ENCODE measurements at places on chromosomes 1 and 21.
A peak's percentile ranks its signal among the peaks of the same experiment; 100 is the strongest.

DNA sequence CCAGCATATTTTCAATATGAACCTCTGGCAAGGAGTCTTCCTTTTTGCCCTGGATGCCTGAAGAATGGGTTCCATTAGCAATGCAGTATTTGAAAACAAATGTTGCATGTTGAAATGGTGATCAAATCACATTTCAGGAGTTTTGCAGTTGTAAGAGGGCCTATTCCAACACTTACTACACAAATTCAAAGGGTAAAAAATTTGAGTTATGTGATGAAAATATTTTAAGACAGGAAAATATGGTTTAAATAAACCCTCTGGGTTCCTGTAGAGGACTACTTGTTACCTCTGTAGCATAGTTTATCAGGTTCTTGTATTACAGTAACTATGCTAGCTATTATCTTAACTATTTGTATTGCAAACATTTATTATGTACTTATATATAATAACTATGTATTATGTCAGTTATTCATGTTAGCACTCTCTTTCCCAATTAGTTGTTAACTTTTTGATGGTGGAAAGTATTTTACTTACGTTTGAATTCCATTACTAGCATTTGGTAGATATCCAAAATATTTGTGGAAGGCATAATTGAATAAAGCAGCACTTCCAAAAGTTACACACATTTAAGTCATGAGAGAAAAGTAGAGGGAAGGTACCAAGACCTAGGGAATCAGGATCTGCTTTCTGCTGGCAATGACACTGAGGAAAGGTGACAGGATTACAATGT lies 312.9 kb downstream of the GRIK1 start:
- DNase-seq, result no peak

DNA sequence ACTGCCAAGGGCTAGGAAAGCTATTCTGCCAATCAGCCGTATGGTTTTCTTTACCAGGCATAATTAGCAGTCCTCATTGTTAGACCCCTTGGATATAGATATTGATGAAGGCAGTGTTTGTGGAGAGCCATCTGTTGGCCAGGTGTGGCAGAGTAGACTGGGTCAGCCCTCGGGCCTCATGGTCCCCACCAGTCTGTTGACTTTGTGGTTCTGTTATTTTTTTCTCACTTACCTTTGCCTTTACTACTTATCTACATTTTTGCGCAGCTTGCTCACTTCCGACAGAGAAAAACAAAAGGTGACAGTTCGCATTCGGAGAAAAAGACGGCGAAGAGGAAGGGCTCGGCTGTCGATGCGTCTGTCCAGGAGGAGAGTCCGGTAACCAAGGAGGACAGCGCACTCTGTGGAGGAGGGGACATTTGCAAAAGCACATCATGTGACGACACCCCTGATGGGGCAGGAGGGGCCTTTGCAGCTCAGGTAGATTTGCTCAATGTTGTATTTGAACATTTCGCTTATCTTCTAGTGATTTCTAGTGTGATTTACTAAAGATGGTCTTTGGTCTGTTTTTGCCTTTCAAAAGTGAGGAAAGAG lies 2.3 kb downstream of the PCNT start:
- no peak for DNase-seq

DNA sequence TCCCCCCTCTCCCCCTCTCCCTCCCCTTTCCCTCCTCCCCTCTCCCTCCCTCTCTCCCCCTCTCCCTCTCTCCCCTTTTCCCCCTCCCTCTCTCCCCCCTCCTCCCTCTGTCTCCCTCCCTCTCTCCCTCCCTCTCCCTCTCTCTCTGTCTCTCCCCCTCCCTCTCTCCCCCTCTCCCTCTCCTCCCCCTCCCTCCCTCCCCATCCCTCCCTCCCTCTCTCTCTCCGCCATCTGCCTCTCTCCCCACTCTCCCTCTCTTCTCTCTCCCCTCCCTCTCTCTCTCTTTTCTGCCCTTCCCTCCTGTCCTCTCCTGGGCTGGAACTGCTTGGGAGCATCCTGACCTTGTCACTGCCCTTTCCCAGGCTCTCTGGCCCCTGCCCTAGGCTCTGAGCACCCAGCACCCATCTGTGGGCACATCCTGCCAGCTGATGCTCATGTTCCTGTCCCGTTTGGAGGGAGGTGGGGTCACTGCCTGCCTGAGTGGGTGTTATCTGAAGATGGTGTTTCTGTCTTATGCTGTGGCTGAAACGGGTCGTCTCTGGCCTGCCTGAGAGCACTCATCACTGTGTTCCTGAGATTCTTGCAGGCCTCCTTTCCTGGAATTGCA lies 10.8 kb downstream of the FTCD start:
- DNase-seq, result no peak

GRCh38 chr21:43805275-43805800 lies 16.0 kb downstream of the RRP1 start:
- DNase-seq, result no peak

- no peak for DNase-seq
Observed at GRCh38 chr1:1626207-1627141, 5.5 kb upstream of the MMP23B start.

- DNase-seq, result no peak
Observed at GRCh38 chr1:184465489-184466146, 78.8 kb downstream of the C1orf21 start.

DNA sequence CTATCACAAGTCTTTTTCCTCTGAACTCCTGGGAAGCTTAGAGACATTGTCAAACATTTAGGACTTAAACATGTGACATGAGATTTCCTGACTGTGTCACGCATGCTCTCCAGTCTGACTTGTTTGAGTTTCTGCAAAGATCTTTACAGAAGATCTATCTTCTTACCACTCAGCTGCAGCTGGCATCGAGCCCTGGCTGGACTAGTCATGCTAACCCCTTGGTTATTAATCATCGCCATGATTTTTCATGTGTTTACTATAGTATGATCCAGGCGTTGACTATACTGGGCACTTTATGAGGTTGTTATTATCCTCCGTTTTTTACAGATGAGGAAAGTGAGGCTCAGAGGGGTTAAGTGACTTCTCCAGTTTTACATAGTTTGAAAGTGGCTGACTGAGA lies 18.1 kb upstream of the IRF2BP2 start:
- DNase-seq, result no peak

GRCh38 chr1:106746448-106747085 lies 309.9 kb upstream of the PRMT6 start:
- no peak for DNase-seq

GRCh38 chr1:75615613-75616435 lies 4.9 kb upstream of the SLC44A5 start:
- peak; percentile 78 for DNase-seq

GRCh38 chr1:232404227-232404626 lies 225.7 kb downstream of the SIPA1L2 start:
- no peak for DNase-seq

DNA sequence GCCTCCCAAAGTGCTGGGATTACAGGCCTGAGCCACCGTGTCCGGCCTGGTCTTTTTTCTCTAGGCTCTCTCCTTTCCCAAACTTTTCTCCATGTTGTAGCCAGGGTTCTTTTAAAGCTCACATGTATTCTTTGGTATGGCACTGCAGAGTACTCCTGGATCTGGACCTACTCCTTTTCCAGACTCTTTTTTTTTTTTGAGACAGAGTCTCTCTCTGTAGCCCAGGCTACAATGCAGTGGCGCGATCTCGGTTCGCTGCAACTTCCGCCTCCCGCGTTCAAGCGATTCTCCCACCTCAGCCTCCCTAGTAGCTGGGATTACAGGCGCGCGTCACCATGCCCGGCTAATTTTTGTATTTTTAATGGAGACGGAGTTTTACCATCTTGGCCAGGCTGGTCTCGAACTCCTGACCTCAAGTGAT lies 602 bp upstream of the MED18 start:
- no peak for DNase-seq

DNA sequence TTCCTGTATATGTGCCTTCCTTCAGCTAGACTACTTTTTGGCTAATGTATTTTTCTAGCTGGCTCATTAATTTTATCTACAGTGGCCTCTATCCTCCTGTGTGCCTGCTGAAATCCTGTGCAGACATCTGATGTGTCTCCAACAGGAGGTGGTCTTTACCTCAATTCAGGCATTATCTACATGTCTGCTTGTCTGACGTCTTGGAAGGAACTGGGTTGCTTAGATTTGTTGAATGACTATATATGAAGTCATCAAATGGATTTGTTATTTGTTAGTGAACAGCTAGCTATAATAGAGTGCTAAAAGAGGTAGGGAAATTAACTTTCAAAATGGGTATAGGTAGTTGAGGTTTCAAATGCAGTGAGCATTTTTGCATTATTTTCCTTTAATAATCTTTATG lies 6.7 kb downstream of the RPL5 start:
- no peak for DNase-seq

GRCh38 chr1:89877756-89878155 lies 56.9 kb downstream of the LRRC8D start:
- no peak for DNase-seq

DNA sequence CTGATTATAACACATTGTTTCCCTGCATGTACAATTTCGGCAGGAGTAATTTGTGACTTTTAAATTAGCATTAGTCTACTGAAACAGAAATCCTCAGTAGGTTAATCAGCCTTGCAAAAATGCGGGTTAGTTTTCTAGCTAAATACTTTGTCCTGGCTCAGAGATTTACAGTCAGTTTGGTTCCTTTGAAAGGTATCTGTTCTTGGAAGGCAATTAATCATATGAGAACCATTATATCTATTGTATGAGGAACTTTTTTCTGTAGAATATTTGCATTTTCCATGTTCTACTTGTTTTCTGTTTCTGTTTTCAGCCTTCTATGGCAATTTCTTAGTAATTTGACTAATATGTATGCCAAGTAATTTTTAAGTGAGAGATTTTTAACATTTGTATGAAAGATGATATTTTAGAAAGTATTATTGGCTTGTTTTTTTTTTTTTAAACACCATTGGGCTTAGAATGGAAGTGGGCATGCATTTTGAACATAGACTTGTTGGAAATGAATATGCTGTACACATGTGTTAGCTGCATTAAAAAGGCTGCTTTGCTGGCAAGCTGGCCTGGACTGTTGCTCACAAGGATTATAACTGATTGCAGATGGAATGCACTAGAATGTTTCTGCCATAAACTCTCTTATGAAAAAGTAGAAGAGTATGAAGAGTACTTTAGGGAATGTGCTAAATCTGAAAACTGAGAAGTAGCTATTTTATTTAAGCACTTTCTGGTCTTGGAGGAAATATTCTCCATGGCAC lies 26.2 kb downstream of the KIF1B start:
- no peak for DNase-seq

DNA sequence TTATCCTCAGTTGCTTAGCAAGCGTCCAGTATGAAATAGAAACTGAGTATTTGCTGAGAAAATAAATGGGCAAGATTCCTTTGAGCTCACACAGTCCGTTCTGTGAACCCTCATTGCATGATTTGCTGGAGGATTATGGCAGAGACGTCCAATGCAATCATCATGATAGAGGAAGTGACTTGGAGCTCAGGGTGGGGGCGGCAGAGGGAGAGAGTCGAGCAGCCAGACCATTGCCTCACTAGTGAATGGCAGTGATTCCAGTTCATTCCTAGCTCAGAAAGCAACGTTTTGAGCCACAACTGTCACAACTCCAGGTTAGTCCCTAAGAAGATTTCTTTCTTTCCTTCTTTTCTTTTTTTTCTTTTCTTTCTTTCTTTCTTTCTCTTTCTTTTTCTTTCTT lies 27.5 kb upstream of the COL9A2 start:
- DNase-seq, result peak; percentile 68

DNA sequence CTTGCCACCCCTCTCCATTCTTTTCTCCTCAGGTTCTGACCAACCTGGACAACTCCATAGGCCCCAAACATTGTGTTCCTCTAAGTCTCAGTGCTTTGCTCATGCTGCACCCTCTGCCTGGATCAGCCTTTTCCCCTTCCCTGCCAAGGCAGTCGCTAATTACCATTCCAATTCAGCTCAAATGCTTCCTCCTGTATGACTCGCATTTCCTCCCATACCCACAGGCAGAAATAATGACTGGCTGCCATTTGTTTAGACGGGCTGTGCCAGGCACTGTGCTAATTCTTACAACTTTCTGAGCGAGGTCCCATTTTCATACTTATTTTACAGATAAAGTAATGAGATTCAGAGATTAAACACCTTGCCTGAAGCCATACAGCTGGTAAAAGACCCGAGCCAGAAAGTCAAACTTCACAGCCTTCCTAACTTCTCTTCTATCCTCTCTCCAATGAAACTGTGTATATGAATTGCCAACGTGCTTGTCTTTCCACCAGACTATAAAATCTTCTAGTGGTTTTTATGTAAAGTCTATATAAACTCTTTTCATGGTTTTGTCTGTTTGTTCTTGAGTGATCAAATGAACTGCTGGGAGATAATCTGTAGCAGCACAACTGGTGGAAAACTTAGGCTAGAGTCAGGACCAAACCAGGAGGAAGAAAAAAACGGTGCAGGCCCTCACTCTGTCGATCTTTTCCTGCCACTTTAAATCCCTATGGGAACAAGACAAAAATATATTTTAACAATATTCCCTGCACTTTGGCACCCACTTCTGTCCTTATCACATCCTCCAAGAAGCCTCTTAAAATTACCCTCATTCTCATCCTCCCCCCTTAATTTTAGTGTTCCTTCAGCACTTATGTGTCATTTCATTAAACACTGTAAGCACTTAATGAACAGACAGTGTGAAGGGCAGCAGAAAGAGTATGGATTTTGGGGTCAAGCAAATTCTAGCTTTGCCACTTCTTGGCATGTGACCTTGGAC lies 33.7 kb downstream of the RAB3B start:
- DNase-seq, result no peak

DNA sequence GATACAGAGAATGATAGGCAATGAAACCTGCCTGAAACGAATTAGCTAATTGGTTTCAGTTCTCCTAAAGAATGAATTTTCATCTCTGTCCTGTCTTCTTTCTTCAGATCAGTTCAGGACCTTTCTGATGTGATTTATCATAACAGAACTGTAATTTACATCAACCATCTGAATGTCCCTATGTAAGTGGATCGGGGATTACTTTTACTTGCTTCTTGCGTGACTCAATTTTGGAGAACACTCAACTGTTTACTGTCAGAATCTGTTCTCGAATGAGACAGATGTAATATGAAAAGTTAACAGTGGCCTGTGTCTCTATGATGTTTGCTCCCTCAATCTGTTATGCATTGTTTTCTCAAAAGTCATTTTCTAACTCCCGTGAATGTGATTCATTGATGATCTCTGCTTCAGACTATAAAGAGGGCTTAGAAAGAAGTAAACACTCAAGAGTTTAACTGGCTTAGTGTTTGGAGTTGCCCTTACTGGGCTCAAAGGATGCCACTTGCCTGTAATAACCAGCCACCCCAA lies 111.0 kb downstream of the GABPA start:
- DNase-seq, result no peak

- no peak for DNase-seq
Observed at GRCh38 chr21:23218667-23219066, 2220.5 kb downstream of the NCAM2 start.

- no peak for DNase-seq
Observed at GRCh38 chr1:169576241-169576934, 9.9 kb downstream of the F5 start.

- peak; percentile 17 for DNase-seq
Observed at GRCh38 chr1:227192163-227192562, 126.1 kb downstream of the CDC42BPA start.

GRCh38 chr21:41029571-41029970 lies 138.4 kb upstream of the BACE2 start:
- peak; percentile 16 for DNase-seq
